ENCODE measurements at places on chromosomes 7 and 10.

DNA sequence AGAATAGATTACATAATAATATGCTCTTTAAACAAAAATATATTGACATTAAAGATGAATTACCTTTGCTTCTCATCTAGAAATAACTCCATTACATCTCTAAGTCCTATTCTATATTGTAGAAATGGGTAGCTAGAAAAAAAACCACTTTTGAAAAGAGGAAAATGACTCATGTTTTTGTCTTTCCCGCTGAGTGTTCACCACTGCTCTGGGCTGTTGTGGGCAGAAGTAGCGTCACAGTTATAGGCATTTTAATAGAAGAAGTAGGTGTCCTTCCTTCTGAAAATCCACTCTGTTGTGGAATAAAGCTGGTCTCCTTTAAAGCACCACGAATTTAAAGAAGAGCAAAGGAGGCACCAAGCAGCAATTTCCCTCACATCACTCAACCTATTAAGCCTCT lies 117.6 kb upstream of the NFE2L3 start:
- no peak for DNase-seq

GRCh38 chr10:114009281-114009996 lies 34.2 kb upstream of the ADRB1 start:
- DNase-seq, result no peak

- DNase-seq, result no peak
Observed at GRCh38 chr10:53469383-53469782, 696.8 kb upstream of the MBL2 start.

DNA sequence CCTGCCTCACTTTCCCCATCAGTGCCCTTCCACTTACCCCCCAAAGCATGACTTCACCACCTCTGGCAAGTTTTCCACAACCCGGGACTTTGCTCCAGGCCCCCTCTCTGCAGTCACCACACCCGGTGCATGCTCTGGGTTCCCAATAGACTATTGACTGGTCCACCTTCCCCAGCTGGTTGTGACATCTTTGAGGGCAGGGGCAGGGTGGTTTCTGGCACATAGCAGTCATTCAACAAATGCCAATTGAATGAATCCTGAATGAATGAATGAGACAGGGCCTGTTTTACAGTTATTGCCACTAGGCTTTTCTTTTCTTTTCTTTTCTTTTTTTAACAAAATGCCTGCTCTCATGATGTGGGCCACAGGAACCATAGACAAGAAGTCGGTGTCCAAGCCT lies 28.8 kb upstream of the DOCK1 start:
- DNase-seq, result no peak
